ENCODE measurements at places on chromosomes 7 and 10.

DNA sequence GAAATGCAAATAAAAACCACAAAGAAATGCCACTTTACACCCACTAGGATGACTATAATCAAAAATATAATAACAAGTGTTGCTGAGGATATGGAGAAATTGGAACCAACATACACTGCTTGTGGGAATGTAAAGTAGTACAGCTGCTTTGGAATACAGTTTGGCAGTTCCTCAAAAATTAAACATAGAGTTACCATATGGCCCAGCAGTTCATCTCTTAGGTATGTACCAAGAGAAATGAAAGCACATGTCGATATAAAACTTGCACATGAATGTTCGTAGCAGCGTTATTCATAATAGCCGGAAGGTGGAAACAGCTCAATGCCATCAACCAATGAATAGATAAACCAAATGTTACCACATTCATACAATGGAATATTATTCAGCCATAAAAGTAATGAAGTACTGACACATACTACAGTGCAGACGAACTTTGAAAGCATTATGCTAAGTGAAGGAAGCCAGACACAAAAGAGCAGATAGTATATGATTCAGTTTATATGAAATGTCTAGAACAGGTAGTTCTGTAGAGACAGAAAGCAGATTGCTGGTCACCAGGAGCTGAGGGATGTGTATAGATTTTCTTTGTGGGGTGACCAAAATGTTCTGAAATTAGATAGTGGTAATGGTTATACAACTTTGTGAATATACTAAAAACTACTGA lies 12.4 kb downstream of the BCAP29 start:
- DNase-seq = no peak

- DNase-seq = no peak
These were observed 180.3 kb upstream of the MKI67 start for GRCh38 chr10:128306535-128306934.

GRCh38 chr7:1114505-1114904 lies 26.6 kb downstream of the GPER1 start:
- no peak for DNase-seq

GRCh38 chr7:40492946-40493345 lies 358.1 kb downstream of the SUGCT start:
- no peak for DNase-seq

DNA sequence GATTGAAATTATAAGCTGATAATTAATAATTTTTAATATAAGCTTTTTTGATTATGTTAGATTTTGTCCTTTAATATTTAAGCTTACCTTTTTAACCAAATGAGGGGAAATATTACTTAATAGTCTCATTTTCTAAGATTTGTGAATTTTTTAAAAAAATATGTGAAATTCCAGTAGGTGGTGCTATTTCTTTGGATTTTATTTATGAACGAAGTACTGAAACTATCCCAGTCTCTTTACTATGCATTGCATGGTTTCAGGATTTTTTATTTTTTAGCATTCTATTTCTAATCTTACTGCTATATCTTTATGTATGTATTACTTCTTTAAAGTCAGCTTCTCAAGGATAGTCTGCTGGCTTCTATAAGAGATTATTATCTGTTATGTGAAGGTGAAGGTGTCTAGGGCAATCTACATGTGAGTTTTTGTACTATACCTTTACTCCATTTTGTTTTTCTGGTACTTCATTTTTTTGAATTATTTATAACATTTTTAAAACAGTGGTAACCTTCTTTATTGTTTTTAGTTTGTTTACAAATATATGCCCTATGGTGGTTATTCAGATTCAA lies 78.3 kb downstream of the ATRNL1 start:
- DNase-seq = no peak

DNA sequence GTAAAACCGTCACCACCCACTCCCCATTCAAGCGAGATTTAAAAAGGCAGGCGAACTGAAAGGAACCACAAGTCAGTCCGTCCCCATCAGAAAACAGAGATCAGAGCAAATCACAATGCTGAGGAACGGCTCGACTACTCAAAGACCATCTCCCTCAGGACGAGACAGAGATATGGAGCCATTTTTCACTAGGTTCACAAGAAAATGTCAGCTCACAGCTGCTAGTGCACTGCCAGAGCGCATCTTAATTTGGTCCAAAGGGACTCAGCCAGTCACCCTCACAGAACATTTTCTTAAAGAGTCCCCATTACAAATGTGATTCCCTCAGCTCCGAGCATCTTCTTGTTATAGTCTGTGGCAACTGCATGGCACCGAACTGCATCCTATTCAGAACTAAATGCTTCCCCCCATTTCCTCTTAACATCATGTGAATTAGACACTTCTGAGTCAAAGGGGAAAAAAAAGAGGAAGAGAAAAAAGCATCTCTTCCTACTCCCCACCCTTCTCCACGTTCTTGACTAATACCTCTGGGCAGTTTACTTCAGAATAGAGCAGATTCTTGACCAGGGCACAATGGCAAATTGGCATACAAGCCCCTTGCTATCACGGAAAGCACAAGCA lies 683.9 kb downstream of the MAGI2 start:
- no peak for DNase-seq

DNA sequence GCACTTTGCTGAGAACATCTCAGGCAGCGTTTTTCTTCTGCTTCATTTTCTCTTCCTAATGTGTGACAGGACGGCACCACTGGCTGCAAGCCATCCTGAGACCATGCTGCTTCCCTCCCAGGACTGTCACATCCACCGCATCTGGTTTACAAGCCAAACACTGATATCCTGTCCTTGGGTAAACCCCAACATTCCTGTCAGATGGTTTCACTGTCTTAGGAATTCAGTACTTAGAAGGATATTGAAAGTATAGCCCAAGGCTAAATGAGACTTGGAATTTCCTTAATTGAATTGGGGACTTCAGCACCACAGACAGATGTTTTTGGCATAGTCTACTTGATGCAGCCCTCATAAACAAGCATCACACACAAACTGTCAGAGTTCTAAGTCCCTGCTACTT lies 74.2 kb upstream of the PLXNA4 start:
- no peak for DNase-seq

GRCh38 chr10:100600218-100600617 lies 64.5 kb downstream of the HIF1AN start:
- no peak for DNase-seq

GRCh38 chr7:73734619-73735527 lies 3.7 kb downstream of the ABHD11 start:
- DNase-seq = peak; percentile 69

- no peak for DNase-seq
These were observed 96.0 kb upstream of the TMEM168 start for GRCh38 chr7:112886208-112886607.

- no peak for DNase-seq
These were observed 48.1 kb downstream of the CD36 start for GRCh38 chr7:80686576-80686975.

DNA sequence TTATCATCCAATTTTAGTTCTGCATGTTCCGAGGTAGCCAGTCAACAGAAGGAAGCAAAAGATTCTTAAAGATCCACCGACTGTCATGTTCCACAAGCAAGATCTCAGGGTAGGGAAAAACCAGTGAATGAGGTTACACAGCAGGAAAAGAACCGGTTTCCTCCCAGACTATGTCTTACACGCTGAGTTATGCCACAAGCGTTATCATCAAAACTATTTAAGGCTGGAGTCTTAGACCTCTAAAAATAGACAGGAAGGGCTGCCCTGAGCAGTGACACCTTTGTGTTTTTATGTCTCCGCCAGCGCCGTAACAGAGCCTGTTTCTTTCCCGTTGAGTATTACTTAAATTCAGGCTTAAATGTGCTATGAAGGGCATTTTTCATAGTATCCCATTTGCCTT lies 48.3 kb downstream of the PROSER2 start:
- no peak for DNase-seq

DNA sequence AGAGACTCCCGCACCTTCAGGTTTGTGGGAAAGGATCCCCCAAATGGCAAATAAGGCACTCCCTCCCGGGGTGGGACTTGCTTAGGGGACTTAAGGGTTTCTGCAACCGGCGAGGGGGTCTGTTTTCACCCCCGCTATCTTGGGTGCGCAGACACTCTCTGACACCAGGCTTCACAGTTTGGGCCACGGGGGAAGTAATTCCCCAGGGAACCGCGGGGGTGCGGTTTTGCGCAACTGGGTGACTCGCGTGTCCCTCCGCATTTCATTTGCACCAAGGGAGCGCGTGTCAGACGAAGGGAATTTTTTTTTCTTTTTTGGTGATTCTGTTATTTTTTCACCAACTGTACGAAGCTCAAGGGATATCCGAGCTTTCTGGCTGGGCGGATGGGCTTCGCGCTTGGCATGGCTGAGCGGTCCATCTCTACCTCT lies 1.7 kb downstream of the GRM8 start:
- no peak for DNase-seq

- DNase-seq = no peak
These were observed 22.4 kb downstream of the ADGRA1 start for GRCh38 chr10:133110133-133110532.

GRCh38 chr10:7559386-7559785 lies 107.4 kb downstream of the ITIH5 start:
- no peak for DNase-seq

DNA sequence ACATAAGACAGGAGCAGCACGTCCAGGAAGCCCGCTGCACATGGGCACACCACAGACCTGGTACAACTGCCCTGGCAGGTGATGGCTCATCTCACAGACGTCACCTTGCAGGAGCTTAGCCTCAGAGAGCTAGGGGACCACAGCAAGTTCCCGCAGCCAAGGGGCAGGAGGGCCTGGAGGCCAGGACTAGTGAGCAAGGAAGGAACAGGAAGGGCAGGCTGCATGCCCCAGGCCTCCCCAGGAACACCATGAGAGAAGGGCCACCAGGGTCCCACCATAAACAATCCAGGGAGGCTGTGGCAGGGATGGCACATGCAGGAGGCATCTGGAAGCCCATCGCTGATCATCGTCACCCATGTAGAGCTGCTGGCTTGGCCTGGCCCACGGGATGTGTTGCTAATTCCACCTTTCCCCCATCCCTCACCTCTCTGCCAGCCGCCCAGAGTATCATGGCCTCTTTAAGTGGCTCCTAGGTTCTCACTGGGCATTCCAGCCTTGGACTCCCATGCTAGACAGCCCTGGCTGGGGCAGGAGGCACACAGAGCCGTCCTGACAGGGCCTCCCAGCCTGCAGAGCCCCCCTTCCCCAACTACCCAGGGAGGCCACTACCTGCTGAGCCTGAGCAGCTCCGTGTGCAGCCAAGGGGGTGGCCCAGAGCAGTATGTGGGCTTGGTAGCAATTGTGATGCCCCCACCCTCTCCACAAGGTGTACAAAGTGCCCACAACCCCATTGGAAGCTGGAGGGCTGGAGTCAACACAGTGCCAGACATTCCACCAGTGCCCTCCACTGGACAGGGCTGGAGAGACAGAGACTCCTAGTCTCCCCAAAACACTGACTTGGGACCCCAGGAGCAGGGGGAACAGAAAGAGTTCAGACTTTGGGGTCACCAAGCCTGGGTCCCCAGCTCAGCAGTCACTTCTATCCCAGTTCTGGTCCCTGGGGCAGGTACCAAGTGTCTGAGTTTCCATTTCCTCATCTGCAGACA lies 35.5 kb downstream of the GRID1 start:
- DNase-seq = no peak

DNA sequence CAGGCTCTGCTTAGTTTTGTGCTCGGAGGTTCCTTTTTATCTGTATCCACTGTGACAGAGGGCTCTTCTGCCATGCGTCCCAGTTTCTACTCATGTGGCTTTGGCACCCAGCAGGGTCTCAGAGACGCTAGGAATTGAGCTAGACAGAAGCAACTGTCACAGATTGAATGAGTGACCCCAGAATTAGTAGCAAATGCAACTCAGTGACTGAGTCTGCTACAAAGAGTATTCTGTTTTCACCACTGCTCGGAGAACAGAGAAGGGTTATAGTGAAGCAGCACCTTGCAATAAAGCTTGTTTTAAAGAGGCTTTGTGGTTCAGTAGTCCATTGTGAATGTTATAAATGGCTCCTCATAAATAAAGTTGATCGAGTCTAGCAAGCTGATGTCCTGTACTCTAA lies 113.2 kb downstream of the DNAH11 start:
- no peak for DNase-seq

GRCh38 chr7:67100956-67101361 lies 104.3 kb downstream of the TYW1 start:
- DNase-seq = no peak

- no peak for DNase-seq
These were observed 357.5 kb upstream of the BMPER start for GRCh38 chr7:33547880-33548279.

DNA sequence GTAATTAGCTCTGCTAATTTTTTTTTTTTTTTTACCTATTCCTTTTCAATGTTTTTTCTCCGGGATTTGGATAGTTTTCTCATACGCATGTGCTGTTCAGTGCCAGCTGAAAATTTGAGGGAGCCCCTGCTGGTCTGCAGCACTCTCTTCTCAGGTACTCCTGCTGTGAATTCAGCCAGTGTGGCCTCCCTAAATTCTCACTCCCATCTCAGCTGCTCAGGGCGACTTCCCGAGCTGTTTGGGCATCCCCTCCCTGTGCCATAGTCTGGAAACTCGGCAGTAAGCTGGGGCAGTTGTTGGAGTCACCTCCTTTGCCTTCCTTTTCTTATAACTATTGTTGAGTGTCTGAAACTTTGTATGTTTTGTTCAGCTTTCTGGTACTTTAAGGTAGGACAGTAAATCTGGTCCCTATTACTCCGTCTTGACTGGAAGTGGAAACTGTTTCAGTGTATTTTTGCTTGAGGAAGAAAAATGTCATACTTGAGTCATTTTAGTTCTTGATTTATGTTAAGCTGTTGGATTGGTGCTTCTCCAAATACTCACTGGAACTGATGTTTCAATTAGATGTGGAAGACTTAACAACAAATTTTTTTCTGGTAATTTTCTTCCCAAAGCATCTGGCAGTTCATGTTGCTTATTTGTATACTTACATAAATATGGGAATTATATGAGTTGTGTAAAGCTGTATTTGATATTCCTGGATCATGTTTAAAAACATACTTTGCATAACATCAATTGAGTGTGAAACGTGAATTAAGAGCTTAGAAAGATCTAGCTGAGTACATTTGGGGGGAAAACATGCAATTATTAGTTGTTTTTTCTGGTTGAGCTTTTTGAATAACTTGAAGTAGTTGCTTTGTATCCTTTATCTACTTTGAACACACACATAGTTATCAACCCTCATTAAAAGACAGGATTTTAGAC lies 33.7 kb downstream of the MINPP1 start:
- DNase-seq = no peak

DNA sequence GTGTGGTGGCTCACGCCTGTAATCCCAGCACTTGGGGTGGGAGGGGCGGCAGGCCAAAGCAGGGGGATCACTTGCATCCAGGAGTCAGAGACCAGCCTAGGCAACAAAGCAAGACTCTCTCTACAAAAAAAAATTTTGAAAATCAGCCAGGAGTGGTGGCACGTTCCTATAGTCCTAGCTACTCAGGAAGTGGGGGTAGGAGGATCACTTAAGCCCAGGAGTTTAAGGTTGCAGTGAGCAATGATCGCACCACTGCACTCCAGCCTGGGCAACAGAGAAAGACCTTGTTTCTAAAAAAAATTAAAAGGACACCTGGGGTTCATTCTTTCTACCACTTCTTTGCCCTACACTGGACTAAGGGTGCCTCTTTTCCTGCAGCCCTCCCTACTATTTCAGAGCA lies 15.1 kb downstream of the WAPL start:
- DNase-seq = no peak
